ENCODE measurements at places on chromosomes 3 and 15.

DNA sequence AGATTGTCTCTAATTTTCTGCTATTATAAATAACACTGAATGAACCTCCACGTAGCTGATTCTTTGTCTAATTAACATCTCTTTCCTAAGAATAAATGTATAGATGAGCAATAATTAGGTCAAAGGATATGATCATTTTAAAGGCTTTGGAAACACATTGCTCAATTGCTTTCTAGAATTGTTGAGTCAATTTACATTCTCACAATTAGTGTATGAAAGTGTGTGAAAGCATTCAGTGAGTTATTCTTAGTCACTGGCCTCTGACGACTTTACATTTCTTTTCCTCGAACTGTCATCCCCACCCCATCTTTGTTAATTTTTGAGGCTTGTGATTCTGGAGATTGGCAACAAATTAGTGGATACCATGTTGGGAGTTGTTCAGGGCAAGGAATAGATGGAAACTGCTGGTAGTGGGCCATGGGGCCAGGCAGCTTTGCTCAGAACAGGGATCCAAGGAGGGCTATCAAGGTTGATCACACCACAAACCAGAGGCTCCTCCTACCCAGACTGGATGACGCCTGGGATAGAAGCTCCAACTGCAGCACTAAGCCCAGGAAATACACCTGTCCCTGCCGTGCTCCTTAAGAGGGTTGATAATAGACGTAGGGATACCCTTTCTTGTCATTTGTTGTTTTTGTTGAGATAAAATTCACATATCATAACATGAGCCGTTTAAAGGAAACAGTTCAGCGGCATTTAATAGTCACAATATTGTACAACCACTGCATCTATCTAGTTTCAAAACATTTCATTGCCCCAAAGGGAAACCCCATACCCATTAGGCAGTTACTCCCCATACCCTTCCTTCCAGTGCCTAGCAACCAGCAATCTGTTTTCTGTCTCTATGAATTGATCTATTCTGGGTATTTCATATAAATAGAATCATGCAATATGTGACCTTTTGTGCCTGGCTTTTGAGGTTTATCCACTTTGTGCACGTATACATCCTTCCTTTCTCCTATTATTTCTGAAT, 27.9 kb downstream of the EIF1B start:
- DNase-seq: no peak

GRCh38 chr3:187361835-187362234, 6.3 kb upstream of the RTP4 start:
- no peak for DNase-seq

- DNase-seq: no peak
Observed at GRCh38 chr15:43517354-43518196, at the start of gene MAP1A. Gene MAP1A, plus strand, starts transcription at chr15:43517608. Its CDS starts 3,866 bp downstream, at chr15:43521474.

- no peak for DNase-seq
Observed at GRCh38 chr15:62218841-62219240, 53.8 kb upstream of the C2CD4B start.

GRCh38 chr15:80703965-80704364, 8.9 kb downstream of the ABHD17C start:
- no peak for DNase-seq

- no peak for DNase-seq
Observed at GRCh38 chr3:125128861-125129501, 73.2 kb upstream of the HEG1 start.

- DNase-seq: no peak
Observed at GRCh38 chr3:152058856-152059255, 185.4 kb downstream of the SUCNR1 start.

GRCh38 chr3:42489937-42490227, 12.6 kb upstream of the VIPR1 start:
- DNase-seq: no peak

GRCh38 chr15:33675246-33675645, 293.1 kb upstream of the CHRM5 start:
- no peak for DNase-seq

DNA sequence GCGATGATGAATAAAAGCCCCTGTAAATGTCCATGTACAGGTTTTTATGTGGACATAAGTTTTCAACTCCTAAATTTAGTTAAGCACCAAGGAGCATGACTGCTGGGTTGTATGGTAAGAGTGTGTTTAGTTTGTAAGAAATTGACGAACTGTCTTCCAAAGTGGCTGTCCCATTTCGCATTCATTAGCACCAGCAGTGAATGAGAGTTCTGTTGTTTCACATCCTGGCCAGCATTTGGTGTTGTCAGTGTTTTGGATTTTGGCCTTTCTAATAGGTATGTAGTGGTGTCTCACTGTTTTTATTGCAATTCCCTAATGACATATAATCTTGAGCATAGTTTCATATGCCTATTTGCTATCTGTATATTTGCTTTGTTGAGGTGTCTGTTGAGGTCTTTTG, 3.7 kb downstream of the ZNF621 start:
- DNase-seq: no peak

DNA sequence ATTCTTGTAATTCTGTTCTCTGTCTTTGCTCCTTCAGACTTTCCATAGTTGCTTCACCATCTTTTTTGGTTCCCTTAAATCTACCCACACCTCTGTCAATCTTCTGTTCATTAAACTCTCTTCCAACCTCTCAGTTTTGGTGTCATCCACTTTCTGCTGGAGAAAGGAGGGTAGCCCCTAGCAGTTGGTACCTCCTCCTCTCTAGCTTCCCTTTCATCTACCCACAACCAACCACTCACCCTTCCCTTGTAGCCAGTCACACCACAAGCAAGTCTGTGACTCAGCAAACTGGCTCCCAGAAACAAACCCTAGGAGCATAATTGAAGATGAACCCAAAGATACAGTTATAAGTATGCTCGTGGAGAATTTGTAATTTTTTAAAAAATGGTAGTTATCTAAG, 318.6 kb downstream of the FHIT start:
- no peak for DNase-seq

- no peak for DNase-seq
Observed at GRCh38 chr3:101824702-101825101, 24.6 kb upstream of the NFKBIZ start.

DNA sequence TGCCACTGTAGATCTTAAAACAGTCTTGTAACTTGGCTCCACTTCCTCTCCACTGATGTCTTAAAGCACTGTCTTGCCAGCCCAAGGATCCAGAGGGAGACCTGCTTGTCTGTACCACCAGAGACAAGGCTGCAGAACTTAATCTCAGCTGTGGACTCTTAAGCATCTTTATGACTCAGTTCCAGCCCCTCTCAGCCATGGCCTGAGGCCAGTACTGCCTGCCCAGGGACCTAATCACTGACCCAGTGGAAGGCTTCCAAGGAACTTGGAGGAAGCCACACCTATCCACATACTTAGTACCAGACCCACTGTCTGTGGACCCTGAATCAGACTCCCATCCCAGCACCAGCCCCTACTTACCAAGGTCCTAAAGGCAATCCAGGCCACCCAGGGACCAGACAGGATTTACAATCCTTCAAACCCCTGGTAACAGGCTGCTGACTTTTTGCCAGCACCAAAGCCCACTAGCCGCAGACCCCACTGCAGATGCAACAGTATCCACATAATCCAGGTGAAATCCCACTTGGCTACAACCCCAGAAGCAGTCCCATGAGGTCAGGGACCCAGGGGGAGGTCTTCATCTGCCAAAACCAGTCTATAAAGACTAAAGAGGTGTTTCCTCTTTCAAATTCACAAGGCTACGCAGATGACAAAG, 41.9 kb upstream of the PRR20G start:
- no peak for DNase-seq

GRCh38 chr15:99963096-99963825, 230.0 kb upstream of the LYSMD4 start:
- no peak for DNase-seq

DNA sequence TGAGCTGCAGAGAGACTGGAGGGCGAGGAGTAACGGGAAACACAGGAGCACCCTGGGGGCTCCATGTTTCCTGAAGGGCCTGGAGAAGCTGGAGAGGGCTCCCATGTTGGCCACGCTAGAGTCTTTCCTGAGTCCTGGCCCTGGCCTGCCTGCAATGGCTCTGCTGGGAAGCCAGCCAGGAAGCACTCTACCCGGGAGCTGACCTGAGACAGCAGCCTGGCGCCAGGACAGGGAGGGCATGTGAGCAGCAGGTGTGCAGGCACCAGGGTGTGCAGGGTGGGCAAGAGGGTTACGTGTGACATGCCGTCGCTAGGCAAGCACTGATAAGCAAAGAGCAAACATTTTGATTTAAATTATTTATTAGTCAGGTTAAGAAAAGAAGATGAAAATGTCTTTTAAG, 301.4 kb downstream of the OCA2 start:
- DNase-seq: no peak

DNA sequence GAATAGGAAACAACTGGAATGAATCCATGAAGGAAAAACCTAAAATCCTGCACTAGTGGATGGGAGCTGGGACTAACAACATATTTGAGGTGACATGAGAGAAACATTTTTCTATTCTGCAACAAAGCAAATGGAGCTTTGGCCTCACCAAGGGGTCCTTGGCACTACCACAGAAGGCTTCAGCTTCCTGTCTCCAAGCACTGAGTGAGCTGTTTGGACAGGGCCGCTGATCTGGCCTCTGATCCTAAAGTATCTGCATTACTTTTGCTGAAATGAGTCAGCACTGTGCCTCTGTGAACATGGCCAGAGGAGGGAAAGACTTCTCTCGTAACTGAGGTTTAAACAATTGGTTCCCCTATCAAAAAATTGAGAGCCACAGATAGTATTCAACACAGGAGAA, 9.0 kb downstream of the ARPP21 start:
- no peak for DNase-seq

DNA sequence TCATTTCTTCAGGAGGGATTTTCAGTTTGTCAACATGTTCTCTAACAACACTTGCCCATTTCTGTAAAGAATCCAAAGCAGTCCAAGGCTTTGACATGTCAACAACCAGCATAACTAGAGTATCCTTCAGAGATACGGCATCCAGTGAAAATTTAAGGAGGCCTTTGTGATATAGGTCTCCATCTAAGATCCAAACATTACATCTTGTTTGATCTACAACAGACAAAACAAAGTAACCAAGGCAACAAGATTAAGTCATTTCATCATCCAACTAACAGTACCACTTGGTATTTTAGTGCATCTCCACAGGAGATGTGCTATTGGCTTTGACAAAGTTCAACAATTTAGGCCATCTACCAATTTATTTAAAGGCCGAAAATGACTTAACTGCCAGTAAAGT, 25.8 kb downstream of the DYNC1LI1 start:
- DNase-seq: no peak

GRCh38 chr3:37183375-37183831, 9.0 kb upstream of the LRRFIP2 start:
- no peak for DNase-seq

- no peak for DNase-seq
Observed at GRCh38 chr3:185250247-185250646, 3.6 kb downstream of the EHHADH start.

Data from activated CD4-positive, CD25-positive, alpha-beta regulatory T cell treated with anti-CD3 and anti-CD28 coated beads, Interleukin-2, amount 50 U/mL, for 16 hours (primary cell).